A673 (cell line): ENCODE measurements at places on chromosomes 11 and 22. TPM values are rescaled to one million over a fixed set of nuclear protein-coding genes. Genes with fewer than 3 reads are reported as not detected.
A peak's percentile ranks its signal among the peaks of the same experiment; 100 is the strongest.

- DNase-seq, result peak; percentile 37
- H3K36me3 ChIP-seq, result no peaks in the 10 kb centered on the region
- H3K27me3 ChIP-seq, result peaks cover 77% of the 10 kb centered on the region
Measured at GRCh38 chr22:36816636-36817524, at the start of gene PVALB. Gene PVALB, minus strand, starts transcription at chr22:36817035. Its CDS starts 30 bp downstream, at chr22:36817005.

DNA sequence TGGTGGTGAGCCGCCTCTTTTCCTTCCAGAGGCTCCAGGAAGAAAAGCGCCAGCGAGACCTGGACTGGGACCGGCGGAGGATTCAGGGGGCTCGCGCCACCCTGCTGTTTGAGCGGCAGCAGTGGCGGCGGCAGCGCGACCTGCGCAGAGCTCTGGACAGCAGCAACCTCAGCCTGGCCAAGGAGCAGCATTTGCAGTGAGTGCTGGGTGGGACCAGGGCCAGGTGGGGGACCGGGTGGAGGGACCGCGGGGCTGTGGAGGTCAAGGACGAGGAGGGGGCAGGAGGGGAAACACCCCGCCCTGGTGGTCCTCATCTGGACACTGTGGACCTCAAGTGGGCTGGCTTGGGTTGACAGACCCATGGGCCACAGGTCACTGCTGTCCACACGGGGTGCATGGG lies 17.4 kb downstream of the RIBC2 start:
- no peak overlapping the region for H3K4me3 ChIP-seq
- H3K4me1 ChIP-seq, result peaks cover 2% of the 10 kb centered on the region
- no peaks in the 10 kb centered on the region for H3K27me3 ChIP-seq
- DNase-seq, result no peak
- H3K36me3 ChIP-seq, result peaks cover 3% of the 10 kb centered on the region
- no peak overlapping the region for H3K27ac ChIP-seq

DNA sequence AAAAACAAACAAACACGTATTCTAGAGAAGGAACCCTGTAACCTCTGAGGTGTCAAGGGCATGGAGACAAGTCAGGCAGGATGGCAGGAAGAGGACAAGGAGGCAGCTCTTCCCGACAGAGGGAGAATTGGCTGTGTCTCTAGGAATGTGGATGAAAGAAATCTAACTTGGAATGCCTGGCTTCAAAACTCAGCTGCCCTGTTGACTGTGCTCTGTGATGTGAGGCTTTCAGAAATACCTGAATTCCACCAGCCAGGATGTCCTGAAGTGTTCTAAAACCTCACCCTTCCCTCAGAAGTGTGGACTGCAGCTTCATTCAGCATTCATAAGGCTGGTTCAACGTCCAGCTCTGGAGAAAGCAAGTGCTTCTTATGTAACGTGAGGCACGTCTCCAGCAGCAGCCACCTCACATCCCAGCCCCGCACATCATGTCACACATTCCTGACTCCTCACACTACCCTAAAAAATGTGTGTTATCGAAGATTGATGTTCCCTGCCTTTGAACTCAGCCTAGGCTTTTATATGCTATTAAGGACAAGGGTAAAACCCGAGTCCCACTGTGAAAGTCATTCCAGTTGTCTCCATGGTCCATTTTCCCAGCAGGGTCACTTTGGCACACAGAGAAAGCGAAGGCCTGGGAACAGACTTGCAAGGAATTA lies 398.9 kb downstream of the ETS1 start:
- DNase-seq, result no peak
- H3K4me3 ChIP-seq, result no peak overlapping the region
- H3K27ac ChIP-seq, result no peak overlapping the region
- peaks cover 4% of the 10 kb centered on the region for H3K4me1 ChIP-seq
- H3K27me3 ChIP-seq, result no peaks in the 10 kb centered on the region

GRCh38 chr22:42679691-42680090 lies 30.5 kb upstream of the CYB5R3 start:
- H3K4me1 ChIP-seq, result peaks cover 4% of the 10 kb centered on the region
- H3K4me3 ChIP-seq, result no peak overlapping the region
- no peak overlapping the region for H3K27ac ChIP-seq
- H3K27me3 ChIP-seq, result no peaks in the 10 kb centered on the region

GRCh38 chr11:72524711-72525110 lies 90.4 kb upstream of the CLPB start:
- no peak overlapping the region for H3K27ac ChIP-seq
- H3K36me3 ChIP-seq, result no peaks in the 10 kb centered on the region
- no peak for DNase-seq
- no peak overlapping the region for H3K4me3 ChIP-seq

- peak within 1 kb of the TSS; percentile 68 for H3K27ac ChIP-seq
- no peaks in the 10 kb centered on the region for H3K36me3 ChIP-seq
- peak; percentile 86 for DNase-seq
- H3K4me1 ChIP-seq, result peaks cover 19% of the 10 kb centered on the region
- peak within 1 kb of the TSS; percentile 90 for H3K4me3 ChIP-seq
- H3K27me3 ChIP-seq, result no peaks in the 10 kb centered on the region
Measured at GRCh38 chr11:72752088-72752914, at the start of gene ARAP1. Gene ARAP1, minus strand, starts transcription at chr11:72752408. Its CDS starts 25,280 bp downstream, at chr11:72727128.

Gene PRG3
- total RNA-seq, result not detected in 2 replicates

Gene OR5M11
- total RNA-seq, result not detected in 2 replicates

Gene BACE1
- 13.7 and 15.0 TPM in 2 replicates for total RNA-seq

GRCh38 chr11:2355000-2355644 lies 22.0 kb upstream of the CD81 start:
- no peaks in the 10 kb centered on the region for H3K4me1 ChIP-seq
- DNase-seq, result no peak
- H3K4me3 ChIP-seq, result no peak overlapping the region
- H3K27ac ChIP-seq, result no peak overlapping the region
- H3K27me3 ChIP-seq, result no peaks in the 10 kb centered on the region
- H3K36me3 ChIP-seq, result no peaks in the 10 kb centered on the region

- H3K27ac ChIP-seq, result no peak overlapping the region
- no peaks in the 10 kb centered on the region for H3K27me3 ChIP-seq
- H3K36me3 ChIP-seq, result no peaks in the 10 kb centered on the region
Measured at GRCh38 chr11:23097891-23098290, 237.6 kb upstream of the CCDC179 start.

DNA sequence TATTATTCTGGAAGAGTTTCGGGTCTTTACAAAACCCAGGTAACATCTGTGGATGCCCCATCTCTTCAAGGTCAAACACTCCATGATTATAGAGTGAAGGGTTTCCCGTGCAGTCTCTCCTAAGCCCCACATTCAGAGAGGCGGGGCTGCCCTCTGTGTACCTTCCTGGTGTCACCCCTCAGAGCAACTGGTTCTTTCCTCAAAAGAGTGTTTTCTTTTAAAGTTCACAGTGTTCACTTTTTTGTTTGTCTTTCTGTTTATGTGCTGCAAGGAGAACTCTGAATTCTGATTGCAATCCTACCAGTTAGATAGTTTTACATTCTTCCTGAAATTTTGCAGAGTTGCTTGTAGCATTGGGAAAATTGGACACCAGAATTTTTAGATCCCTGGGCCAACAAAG lies 190.2 kb downstream of the ADAMTS15 start:
- no peak for DNase-seq
- no peak overlapping the region for H3K27ac ChIP-seq
- H3K4me3 ChIP-seq, result no peak overlapping the region
- no peaks in the 10 kb centered on the region for H3K36me3 ChIP-seq
